Uterus (tissue), 4 donors: ENCODE measurements at places on chromosomes 7 and 10. TPM values are rescaled to one million over a fixed set of nuclear protein-coding genes. Genes with fewer than 3 reads are reported as not detected.

Gene C10orf105
- total RNA-seq = 0.07 TPM

Gene TMEM270
- total RNA-seq = not detected

Gene ERVW-1
- not detected for total RNA-seq

Gene ECHDC3
- total RNA-seq = 26.9 TPM

Gene CCDC172
- not detected for total RNA-seq

DNA sequence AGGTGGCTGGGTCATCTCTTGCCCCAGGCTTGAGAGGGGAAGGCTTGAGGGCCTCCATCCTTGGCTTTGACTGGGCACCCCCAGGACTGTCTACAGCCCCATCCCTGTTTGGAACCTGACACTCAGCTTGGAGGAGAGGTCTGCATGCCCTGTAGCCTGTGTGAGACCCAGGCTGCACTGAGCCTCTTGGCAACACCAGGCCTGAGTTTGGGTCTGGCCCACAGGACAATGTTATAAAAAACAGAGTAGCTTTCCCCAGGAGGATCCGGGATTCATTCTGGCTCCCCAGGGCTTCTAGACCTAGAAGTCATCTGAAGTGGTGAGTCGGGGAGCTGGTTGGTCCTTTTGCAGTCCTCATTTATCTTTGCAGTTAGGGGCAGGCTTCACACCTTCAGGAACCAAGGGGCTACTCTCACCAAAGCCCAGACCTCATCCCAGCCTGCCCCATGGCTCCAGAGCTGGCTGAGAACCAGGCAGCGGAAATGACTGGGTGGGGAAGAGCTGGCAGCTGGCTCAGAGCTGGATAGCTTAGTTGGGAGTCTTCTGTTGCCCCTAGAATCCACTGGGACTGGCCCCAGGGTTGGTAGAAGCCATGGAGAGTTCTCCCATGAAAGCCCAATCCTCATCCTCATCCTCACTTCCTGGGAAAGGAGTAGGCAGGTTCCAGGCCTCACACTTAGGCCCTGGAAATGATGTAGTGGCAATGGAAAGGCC lies 68.8 kb downstream of the ADCYAP1R1 start:
- H3K4me1 ChIP-seq = no peaks in the 10 kb centered on the region
- H3K27me3 ChIP-seq = no peaks in the 10 kb centered on the region
- DNase-seq = no peak
- H3K36me3 ChIP-seq = no peaks in the 10 kb centered on the region
- no peak overlapping the region for H3K27ac ChIP-seq
- H3K4me3 ChIP-seq = no peak overlapping the region

GRCh38 chr10:11197266-11197712 lies 179.6 kb downstream of the CELF2 start:
- no peaks in the 10 kb centered on the region for H3K4me1 ChIP-seq
- DNase-seq = no peak
- no peak overlapping the region for H3K4me3 ChIP-seq
- no peaks in the 10 kb centered on the region for H3K27me3 ChIP-seq
- H3K36me3 ChIP-seq = no peaks in the 10 kb centered on the region
- no peak overlapping the region for H3K27ac ChIP-seq

- no peak for DNase-seq
- H3K27me3 ChIP-seq = no peaks in the 10 kb centered on the region
- no peak overlapping the region for H3K4me3 ChIP-seq
- no peaks in the 10 kb centered on the region for H3K4me1 ChIP-seq
- no peaks in the 10 kb centered on the region for H3K36me3 ChIP-seq
- no peak overlapping the region for H3K27ac ChIP-seq
Measured at GRCh38 chr10:132398566-132398991, 1.6 kb downstream of the PWWP2B start.
